ENCODE measurements at places on chromosomes 11 and 22.

- peak; percentile 57 for DNase-seq
Observed at GRCh38 chr11:28146123-28146751, 38.0 kb downstream of the METTL15 start.

DNA sequence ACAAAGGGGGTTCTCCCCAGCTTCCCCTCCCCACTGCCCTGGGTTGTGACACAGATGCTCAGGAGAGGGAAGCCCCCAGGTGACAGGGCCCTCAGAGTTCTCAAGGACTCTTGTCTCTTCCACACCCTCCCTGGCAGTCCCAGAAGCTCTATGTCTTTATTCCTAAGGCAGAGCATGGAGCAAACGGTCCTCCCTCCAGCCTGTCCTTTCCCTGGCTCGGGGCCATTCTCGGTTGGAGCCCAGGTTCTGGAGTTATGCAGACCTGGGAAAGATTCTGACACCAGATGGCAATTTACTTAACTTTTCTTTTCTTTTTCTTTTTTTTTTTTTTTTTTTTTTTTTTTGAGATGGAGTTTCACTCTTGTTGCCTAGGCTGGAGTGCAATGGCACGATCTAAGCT, 186.6 kb downstream of the CEP164 start:
- no peak for DNase-seq

DNA sequence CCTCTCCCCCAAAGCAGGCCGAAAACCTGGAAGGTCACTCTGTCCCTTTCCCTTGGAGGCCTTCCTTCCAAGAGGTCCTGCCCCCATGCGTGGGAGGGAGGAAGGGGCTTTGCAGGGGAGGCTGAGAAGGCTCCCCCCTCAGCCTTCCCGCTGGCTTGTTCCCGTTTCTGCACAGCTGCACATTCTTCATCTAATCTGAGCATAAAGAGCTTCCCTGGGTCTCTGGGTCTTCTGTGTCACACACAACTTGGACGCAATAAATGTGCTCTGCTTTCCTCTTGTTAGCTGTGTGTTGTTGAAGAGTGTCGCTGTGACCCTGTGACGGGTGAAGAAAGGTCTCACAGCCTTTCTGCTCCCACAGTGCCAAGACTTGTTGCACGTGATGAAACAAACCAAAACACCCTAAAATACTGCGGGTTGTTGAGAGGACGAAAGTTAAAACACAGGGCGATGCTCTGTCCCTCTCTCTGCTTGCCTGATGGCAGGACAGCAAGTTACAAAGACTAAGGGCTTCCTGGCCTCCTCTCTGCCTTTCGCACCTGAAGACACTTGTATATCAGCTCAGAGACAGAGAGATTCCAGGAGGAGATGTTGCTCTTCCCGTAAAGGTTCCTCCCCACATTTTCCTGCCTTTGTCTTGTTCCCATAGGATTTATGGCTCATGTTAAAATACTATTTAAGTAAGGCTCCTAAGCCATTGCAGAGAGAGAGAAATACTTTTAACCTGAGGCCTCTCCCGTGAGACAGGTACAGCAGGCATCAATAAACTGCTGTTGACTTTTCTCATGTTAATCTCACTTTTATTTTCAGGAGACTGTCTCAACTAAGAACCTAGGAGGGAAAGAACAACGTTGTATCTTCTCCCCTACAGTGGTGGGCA, 15.4 kb upstream of the IFITM3 start:
- DNase-seq, result no peak

- no peak for DNase-seq
Observed at GRCh38 chr11:19602406-19602805, 110.2 kb upstream of the NAV2 start.

DNA sequence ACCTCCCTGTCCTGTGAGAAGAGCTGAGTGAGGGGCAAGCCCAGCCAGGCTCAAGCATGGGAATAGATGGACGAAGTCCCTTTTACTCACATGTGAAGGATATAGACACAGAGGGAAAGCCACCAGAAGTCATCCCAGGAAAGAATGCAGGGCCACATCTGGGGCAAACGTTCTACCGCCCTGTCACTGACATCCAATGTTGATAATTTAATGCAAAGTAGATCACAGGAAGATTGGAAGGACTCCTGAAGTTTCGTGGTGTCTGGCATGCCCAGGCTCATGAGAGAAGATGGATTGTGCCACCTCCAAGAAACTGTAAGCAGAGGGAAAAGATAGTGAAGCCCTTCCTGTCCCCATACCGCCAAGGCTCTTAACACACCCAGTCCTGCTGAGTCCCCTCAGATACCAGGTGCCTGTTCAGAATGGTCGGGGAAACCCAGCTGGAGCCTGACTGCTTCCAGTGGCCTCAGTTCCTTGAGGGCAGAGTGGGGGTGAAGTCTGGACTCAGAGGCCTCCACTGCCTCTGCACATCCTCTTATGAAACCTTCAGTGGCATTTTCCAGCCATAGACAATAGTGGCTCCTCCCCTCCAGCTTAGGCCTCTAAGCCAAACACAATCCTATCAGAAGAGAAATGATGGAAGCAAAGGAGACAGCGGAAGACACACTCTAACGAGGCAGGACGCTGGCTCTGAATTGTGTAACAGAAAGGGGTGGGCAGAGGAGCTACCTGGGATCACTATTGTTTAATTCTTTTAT, 7.5 kb upstream of the STK33 start:
- DNase-seq, result no peak

DNA sequence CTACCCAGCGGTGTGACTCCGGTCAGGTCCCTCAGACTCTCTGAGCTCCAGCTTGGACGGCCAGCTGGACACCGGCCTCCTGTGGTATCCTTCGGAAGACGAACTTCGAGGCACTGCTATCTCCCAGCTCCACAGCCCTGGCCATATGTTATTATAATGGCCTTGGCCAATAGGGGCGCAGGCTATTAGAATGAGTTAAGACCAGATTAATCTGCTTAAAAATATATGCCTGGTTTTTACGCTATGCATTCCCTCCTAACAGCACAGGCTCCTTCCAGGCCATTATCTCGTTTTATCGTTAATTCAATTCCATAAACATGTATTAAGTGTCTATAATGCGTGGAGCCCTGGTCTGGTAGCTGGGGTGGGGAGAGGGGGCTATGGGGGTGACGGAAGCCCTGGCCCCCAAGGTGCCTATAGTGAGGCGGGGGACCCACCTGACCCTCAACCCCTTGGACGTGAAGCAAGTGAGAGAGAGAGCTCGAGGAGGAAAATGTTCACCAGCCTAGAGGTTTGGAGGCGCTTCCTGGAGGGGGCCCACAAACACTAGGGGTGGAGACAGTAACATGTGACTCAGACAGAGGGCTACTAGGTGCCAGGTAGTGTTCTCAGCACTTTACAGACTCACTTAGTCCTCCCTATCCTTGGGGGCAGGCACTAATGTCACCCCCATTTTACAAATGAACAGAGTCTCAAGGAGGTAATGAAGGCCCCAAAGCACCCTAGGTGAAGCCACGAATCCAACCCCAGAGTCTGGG, 37.5 kb upstream of the TCF20 start:
- no peak for DNase-seq

Measured in amniotic stem cell (primary cell).